AG08396 (cell line): ENCODE measurements at places on chromosomes 12 and 14.
A peak's percentile ranks its signal among the peaks of the same experiment; 100 is the strongest.

GRCh38 chr14:33910435-33910834 lies 40.4 kb downstream of the EGLN3 start:
- DNase-seq = no peak

GRCh38 chr12:112597986-112598385 lies 179.2 kb downstream of the PTPN11 start:
- DNase-seq = no peak

DNA sequence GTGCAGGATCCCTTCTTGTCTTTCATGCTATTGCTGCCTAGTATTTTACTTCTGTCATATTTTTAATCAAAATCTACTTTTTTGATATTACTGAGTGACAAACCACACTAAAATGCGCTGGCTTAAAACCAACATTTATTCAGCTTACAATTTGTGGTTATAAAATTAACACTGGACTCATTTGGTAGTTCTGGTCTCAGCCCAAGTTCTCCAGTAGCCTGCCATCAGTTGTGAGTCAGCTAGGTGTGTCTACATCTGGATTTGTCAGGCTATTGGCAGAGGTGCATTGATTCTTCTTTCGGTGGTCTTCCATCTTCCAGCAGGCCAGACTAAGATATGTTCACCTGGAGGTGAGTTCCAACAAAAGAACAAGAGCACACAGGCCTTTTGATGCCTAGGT lies 765.1 kb upstream of the FBXO33 start:
- DNase-seq = no peak

DNA sequence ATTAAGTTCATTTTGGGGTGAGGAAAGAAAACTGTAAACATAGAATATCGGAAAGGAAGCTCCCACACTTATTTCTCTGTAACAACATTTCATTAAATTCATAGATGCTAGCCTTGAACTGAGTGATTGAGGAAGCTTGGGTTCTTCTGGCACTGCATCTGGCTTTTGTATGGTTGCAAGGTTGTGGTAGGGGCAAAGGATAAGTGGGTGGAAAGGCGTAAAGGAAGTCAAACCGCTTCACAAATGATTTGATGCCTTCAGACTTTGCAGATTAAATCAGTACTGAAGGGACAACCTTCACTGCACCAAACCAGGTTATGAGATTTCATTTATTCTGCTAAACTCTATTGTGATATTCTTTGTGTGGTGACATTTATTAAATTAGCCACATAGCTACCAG lies 28.1 kb upstream of the PAX9 start:
- DNase-seq = no peak

GRCh38 chr14:67734675-67735074 lies 33.0 kb downstream of the RDH12 start:
- DNase-seq = no peak

DNA sequence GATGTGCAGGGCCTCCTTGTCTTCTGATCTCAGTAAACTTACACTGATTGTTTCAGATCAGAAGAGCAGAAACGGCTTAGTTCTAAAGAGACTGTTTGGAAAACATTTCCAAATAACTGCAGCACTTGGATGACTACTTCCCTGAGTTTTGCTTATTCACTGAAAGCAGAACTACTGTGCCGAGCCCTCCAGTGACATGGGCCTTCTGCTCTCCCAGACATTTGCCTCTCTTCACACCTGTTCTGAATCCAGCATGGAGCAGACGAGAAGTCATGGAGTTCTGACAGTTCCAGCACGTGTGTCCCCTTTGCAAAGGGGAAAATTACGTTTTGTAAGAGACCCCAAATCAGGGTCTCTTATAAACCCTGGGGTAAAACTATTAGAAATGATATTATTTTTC lies 31.4 kb downstream of the ETNK1 start:
- no peak for DNase-seq

- DNase-seq = no peak
Measured at GRCh38 chr12:125093681-125094330, 28.6 kb downstream of the AACS start.

DNA sequence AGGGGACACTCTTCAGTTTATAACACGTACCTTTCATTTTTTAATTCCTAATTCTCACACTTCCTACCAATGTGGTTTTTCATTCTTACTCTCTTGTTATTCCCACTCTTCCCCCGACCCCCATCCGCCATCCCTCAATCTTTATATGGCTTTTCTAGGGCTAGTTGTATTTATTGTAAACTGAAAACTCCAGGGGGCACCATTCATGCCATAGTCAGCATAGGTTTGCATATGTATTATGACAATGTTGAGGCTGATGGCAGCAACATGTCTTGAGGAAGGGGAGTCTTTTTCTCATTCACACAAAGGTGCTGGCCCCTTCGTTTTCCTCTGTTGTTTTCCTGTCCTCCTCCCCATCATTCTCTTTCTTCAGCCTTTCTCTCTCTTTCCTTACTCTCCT lies 27.7 kb upstream of the LTA4H start:
- no peak for DNase-seq

DNA sequence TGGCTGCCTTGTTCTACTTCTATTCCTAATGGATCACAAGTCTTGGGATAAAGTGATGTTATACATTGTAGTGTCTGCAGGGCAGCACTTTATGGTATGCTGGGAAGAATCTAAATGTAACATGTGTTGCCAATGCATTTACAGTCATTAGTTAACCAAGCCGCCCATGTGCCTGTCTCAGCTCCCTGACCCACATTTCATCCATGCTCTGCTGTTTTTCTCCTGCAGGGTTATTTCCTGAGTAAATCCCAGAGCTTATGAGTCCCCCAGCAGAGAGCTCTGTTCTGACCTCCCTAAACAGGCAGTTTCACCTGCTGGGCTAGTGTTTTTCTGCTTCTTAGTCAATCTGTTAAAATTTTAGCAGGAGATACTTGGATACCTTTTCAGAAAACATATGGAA lies 4.4 kb upstream of the TMTC2 start:
- no peak for DNase-seq

DNA sequence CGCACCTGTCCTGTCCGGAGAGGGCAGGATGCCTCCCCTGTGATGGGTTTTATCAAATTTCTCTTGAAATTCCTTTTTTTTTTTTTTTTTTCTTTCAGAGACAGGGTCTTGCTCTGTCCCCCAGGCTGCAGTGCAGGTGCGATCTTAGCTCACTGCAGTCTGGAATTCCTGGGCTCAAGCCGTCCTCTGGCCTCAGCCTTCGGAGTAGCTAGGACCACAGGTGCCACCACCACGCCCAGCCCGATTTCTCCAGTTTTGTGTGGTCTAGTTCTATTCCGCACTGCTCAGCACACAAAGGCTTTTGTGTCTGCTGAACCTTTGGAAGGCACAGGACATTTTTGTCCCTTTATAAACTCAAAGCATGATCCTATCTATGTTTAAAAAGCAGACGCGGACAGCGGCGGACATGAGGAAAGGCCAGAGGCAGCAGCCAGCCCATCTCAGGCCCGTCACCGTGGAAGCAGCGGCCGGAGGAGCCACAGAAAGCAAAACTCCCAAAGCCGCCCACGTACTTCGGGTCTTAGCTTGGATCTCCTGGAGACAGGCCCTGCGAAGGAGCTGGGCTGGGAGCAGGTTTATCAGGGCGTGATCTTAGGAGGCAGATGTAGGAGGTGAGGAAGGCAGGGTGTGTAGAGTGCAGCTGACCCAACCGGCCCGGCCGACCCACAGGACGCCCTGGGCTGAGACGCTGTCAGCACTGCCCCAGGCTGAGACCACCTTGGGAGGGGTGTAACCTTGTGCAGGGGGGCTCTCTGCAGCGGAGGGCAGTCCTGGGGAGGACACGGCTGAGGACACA lies 30.9 kb upstream of the FBRSL1 start:
- no peak for DNase-seq

GRCh38 chr14:57999471-57999870 lies 133.6 kb upstream of the SLC35F4 start:
- DNase-seq = no peak

DNA sequence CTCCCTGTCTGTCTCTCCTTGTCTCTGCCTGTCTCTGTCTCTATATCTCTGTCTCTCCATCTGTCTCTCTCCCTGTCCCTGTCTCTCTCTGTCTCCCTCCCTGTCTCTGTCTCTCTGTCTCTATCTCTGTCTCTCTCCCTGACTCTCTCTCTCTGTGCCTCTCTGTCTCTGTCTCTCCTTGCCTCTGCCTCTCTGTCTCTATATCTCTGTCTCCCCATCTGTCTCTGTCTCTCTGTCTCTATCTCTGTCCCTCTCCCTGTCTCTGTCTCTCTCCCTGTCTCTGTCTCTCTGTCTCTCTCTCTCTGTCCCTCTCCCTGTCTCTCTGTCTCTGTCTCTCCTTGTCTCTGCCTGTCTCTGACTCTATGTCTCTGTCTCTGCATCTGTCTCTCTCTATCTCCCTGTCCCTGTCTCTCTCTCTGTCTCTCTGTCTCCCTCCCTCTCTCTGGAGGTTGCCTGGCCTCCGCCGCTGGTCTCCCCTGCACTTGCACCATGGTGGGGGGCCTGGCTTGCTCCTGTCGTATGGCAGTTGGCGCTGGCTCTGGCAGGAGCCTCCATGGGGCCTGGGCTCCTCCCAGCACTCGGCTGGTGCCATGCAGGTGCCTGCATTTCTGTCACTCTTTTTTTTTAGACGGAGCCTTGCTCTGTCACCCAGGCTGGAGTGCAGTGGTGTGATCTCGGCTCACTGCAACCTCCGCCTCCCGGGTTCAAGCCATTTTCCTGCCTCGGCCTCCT lies 28.3 kb downstream of the MMP17 start:
- no peak for DNase-seq

DNA sequence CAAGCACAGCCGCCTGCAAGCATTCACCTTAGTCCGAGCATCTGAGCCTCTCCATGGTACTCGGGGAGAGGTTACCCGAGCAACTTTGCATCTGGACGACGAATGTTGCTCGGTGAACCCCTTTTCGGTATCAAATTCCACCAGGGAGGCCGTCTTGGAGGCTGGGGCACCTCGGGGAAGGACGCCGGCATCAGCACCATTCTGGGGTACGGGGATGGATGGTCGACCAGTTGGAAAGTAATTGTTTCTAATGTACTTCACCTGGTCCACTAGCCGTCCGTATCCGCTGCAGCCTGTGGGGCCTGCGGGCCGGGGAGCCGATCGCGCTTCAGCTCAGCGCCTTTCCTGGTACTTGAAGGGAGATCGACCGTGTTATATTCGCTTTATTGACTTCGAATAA lies 161.7 kb upstream of the RTL1 start:
- no peak for DNase-seq

DNA sequence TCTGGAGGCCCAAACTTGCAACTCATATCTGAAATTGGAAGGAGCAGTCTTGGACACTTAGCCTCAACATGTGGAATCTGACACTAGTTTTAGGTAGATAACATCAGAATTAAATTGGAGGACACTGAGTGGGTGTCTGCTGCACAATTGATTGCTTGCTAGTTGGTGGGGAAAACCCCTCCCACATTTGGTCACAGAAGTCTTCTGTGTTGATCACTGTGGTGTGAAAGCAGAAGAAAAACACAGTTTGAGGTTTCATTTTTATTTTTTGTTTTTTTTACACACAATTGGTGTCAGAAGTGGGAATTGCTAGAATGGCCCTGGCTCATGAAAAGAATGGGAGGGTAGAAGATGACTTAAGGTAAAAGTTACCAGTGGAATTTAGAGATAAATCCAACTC lies 78.0 kb upstream of the CD163 start:
- DNase-seq = no peak

GRCh38 chr12:3200032-3200617 lies 122.9 kb downstream of the TSPAN9 start:
- peak; percentile 83 for DNase-seq

GRCh38 chr12:66885115-66885875 lies 206.4 kb upstream of the GRIP1 start:
- DNase-seq = no peak

DNA sequence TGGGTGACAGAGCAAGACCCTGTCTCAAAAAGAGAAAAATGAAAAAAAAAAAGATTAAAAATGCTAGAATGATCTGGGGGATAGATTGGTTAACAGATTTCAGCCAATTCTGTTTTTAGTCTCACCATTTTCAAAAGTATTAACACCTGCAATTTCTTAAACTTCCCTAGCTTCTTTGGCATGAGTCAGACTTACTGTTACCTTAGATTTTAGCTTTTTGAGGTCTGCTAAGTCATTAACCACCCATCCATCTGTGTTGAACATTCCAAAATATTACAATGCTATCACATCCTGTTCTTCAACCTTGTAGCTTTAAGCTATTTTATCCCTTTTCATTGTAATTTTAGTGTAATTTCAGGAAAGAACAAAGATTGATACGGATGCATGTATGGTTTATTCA lies 59.3 kb downstream of the PPP1R13B start:
- no peak for DNase-seq

- no peak for DNase-seq
Measured at GRCh38 chr12:89328151-89329030, 23.9 kb downstream of the DUSP6 start.

GRCh38 chr12:57404966-57405640 lies 25.7 kb downstream of the R3HDM2 start:
- DNase-seq = no peak

DNA sequence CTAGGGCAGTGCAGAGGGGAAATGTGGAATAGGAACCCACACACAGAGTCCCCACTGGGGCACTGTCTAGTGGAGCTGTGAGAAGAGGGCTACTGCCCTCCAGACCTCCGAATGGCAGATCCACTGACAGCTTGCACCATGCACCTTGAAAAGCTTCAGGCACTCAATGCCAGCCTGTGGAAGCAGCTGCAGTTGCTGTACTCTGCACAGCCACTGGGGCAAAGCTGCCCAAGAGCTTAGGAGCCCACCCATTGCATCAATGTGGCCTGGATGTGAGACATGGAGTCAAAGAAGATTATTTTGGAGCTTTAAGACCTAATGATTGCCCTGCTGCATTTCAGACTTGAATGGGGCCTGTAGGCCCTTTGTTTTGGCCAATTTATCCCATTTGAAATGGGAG lies 21.7 kb upstream of the CCDC88C start:
- DNase-seq = no peak

DNA sequence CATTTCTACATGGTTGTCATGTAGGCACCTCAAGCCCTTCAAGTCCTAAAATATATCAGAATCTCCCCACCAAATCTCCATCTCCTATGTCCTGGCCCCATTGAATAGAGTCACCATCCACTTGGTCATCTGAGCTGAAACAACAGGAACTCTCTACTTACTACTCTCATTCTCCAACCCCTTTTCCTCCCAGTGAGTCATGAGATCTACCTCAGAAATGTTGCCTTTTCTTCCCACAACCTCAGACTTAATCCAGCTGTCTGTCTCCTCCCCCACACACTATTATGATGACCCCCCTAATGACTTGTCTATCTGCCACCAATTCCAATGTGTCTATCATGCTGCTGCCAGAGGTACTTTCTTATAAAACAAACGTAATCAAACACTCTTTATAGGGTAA lies 72.3 kb upstream of the TMEM263 start:
- DNase-seq = peak; percentile 18
